ENCODE measurements at places on chromosomes 4 and X.

DNA sequence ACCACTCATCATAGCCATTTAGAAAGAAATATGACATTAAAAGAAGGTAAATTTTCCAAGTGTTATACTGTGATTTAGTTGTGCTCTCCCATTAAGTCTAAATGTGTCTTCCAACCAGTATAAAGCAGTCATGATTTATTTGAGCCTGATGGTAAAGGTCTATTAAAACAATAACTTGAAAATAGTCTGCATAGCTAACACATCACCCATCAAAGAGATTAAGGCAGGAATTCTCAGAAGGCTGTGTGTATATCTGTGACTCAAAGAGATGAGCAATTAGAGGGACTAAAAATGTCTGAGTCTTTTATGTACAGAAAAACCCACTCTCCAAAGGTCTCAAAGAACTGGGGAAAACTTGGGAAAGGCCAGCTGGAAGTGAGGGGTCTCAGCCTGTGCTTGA lies 70.3 kb upstream of the IQCM start:
- no peak overlapping the region for H3K4me3 ChIP-seq
- H3K36me3 ChIP-seq: no peaks in the 10 kb centered on the region
- no peaks in the 10 kb centered on the region for H3K4me1 ChIP-seq
- no peaks in the 10 kb centered on the region for H3K27me3 ChIP-seq

GRCh38 chr4:91838181-91838861 lies 465.4 kb upstream of the GRID2 start:
- H3K4me1 ChIP-seq: no peaks in the 10 kb centered on the region
- no peaks in the 10 kb centered on the region for H3K27me3 ChIP-seq
- no peak overlapping the region for H3K4me3 ChIP-seq
- H3K36me3 ChIP-seq: no peaks in the 10 kb centered on the region

- no peaks in the 10 kb centered on the region for H3K27me3 ChIP-seq
- DNase-seq: no peak
- no peak overlapping the region for H3K27ac ChIP-seq
- H3K4me1 ChIP-seq: peaks cover 10% of the 10 kb centered on the region
- H3K36me3 ChIP-seq: no peaks in the 10 kb centered on the region
These were observed 22.3 kb downstream of the TMEM31 start for GRCh38 chrX:103733017-103733416.

DNA sequence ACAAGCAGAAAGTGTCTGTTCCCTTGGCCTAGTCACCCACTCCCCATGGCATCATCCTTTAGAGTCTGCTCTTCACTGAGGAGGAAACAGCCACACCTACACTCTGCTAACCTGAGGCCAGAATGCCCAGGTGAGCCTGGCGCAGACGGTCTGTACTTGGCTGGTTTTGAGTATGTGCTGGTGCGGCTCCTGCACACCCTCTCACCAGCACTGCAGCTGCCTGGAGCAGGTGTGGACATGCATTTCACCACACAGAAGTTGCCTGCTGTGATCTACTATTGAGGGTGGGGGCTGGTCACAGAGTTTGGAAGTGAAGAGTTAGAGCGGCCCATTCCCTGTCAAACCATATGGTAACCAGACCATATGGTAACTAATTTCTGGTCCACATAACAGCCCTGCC lies 39.5 kb downstream of the KANTR start:
- H3K4me3 ChIP-seq: no peak overlapping the region
- no peaks in the 10 kb centered on the region for H3K27me3 ChIP-seq
- H3K27ac ChIP-seq: no peak overlapping the region
- H3K4me1 ChIP-seq: no peaks in the 10 kb centered on the region
- DNase-seq: no peak
- H3K36me3 ChIP-seq: no peaks in the 10 kb centered on the region

GRCh38 chr4:5465956-5466355 lies 242.4 kb downstream of the EVC2 start:
- DNase-seq: no peak
- H3K4me1 ChIP-seq: no peaks in the 10 kb centered on the region
- H3K36me3 ChIP-seq: no peaks in the 10 kb centered on the region
- H3K27me3 ChIP-seq: no peaks in the 10 kb centered on the region
- H3K27ac ChIP-seq: no peak overlapping the region
- H3K4me3 ChIP-seq: no peak overlapping the region

DNA sequence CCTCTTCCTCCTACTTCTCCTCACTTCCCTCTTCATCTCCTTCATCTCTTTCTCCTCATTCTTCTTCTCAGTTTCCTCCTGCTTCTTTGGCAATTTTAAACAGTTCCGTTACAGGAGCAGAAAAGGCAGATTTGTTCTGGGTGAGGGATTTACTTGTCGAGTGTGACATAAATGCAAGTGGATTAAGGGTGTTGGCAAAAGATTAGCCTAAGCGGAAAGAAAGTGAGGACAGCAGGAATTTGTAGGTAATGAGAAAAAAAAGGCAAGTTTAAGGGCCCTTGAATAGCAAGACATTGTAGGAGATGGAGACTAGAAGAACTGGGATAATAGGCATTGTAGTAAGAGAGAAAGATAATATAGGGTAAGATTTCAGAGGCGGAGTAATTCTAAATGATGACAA lies 841.6 kb downstream of the RAPGEF2 start:
- H3K4me1 ChIP-seq: no peaks in the 10 kb centered on the region
- no peak for DNase-seq
- no peaks in the 10 kb centered on the region for H3K36me3 ChIP-seq
- H3K27me3 ChIP-seq: no peaks in the 10 kb centered on the region
- no peak overlapping the region for H3K27ac ChIP-seq
- no peak overlapping the region for H3K4me3 ChIP-seq

DNA sequence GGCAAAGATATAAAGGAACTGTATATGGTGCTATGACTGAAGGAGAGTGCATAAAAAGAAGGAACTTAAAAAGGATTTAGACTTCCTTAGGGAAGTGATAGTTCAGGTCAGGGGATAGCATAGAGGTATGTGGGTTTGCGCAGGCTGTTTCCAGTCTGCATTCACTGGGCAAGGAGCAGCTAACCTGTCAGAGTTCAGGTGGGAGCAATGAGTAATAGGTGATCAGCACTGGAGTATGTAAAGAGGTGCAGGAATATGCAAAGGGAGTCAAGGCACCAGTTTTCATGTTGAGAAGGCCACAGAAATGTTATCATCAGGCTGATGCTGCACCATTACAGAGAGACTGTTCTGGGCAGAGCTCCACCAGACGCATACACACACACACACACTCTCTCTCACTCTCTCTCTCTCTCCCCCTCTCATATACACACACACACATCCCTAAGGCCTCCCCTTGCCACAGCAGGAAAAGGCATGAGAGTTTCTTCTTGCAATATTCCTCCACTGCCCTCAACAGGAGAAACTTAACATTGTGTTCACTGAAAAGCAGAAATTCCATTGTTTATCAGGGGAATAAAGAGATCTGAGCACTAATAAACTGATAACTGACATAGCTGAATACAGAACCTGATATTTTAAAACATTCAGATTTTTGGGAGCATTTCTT lies 256.4 kb upstream of the GRID2 start:
- H3K4me1 ChIP-seq: no peaks in the 10 kb centered on the region
- H3K27ac ChIP-seq: no peak overlapping the region
- H3K36me3 ChIP-seq: no peaks in the 10 kb centered on the region
- DNase-seq: no peak
- no peaks in the 10 kb centered on the region for H3K27me3 ChIP-seq

DNA sequence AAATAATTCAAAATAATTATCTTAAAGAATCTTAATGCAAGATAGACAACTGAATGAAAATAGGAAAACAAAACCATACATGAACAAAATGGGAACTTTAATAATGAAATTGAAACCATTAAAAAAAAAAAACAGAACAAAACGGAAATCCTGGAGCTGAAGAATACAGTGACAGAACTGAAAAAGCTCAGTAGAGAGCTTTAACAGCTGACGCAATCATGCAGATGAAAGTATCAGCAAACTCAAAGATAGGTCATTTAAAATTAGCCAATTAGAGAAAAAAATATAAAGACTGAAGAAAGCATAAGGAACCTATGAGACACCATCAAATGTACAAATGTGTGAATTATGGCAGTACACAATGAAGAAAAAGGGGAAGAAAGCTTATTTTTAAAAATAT lies 18.8 kb downstream of the SLC25A31 start:
- no peak for DNase-seq
- H3K4me1 ChIP-seq: no peaks in the 10 kb centered on the region
- H3K36me3 ChIP-seq: no peaks in the 10 kb centered on the region
- H3K4me3 ChIP-seq: no peak overlapping the region
- H3K27me3 ChIP-seq: no peaks in the 10 kb centered on the region

DNA sequence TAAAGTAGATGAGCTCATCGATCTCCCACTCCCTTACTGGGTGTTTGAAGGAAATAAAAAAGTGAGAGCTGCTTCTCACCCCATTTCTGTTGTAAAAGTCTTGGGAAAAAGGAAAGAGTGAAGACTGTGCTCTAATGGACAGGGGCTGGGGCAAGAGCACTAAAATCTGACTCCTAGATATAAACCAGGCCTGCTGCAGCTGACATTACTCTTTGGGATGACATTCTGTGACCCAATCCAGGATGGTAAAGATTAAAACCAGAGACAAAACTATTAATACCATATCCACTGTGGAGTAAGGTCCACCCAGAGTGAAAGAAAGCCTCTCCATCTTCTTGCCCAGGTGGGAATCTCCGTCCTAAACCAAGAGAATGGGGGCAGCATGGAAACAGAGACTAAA lies 20.1 kb upstream of the NEUROG2 start:
- H3K4me3 ChIP-seq: no peak overlapping the region
- no peak for DNase-seq
- no peaks in the 10 kb centered on the region for H3K4me1 ChIP-seq

- no peak overlapping the region for H3K27ac ChIP-seq
- no peaks in the 10 kb centered on the region for H3K4me1 ChIP-seq
- H3K27me3 ChIP-seq: no peaks in the 10 kb centered on the region
These were observed 142.5 kb upstream of the MAB21L2 start for GRCh38 chr4:150439451-150439933.

DNA sequence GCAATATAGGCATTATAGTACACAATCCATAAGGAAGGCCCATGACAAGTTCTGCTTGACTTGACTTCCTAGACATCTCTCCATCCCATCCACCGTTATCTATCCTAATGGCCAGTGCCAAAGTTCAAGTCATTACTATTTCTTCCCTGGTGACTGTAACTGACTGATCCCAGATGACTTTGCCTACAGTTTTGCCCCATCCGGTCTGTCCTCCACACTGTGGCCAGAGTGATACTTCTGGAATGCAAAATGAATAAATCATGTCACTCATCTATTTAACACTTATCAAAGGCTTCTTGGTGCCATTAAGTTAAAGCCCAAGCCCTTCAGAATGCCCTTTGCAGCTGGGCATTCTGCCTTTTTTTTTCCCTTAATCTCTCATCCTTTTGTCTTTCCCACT lies 130.8 kb downstream of the PPARGC1A start:
- no peak for DNase-seq
- no peaks in the 10 kb centered on the region for H3K4me1 ChIP-seq
- no peaks in the 10 kb centered on the region for H3K27me3 ChIP-seq
- H3K4me3 ChIP-seq: no peak overlapping the region

GRCh38 chr4:151035328-151035727 lies 20.2 kb upstream of the LRBA start:
- DNase-seq: no peak
- no peak overlapping the region for H3K4me3 ChIP-seq
- H3K27ac ChIP-seq: no peak overlapping the region
- no peaks in the 10 kb centered on the region for H3K36me3 ChIP-seq
- no peaks in the 10 kb centered on the region for H3K27me3 ChIP-seq

GRCh38 chrX:139506333-139506732 lies 24.2 kb upstream of the F9 start:
- H3K27ac ChIP-seq: no peak overlapping the region
- H3K27me3 ChIP-seq: no peaks in the 10 kb centered on the region
- DNase-seq: no peak
- H3K4me1 ChIP-seq: no peaks in the 10 kb centered on the region
- H3K4me3 ChIP-seq: no peak overlapping the region

GRCh38 chr4:118756429-118756828 lies 71.2 kb downstream of the METTL14 start:
- H3K27ac ChIP-seq: peak overlapping the region; percentile 56
- DNase-seq: no peak
- H3K4me3 ChIP-seq: no peak overlapping the region
- no peaks in the 10 kb centered on the region for H3K27me3 ChIP-seq

DNA sequence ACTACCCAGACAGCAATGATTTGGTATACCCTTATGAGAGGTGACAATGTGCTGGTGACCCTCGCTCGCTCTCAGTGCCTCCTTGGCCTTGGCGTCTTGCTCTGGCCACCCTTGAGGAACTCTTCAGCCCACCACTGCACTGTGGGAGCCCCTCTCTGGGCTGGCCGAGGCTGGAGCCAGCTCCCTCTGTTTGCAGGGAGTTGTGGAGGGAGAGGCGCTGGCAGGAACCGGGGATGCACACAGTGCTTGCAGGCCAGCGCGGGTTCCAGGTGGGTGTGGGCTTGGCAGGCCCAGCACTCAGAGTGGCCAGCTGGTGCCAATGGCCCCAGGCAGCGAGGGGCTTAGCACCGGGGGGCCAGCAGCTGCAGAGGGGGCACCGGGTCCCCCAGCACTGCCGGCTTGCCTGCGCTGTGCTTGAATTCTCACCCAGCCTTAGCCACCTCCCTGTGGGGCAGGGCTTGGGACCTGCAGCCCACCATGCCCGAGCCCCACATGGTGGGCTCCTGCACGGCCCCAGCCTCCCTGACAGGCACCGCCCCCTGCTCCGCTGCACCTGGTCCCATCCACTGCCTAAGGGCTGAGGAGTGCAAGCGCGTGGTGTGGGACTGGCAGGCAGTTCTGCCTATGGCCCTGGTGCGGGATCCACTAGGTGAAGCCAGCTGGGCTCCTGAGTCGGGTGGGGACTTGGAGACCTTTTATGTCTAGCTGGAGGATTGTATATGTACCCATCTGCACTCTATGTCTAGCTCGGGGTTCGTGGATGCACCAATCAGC lies 857.0 kb upstream of the IGFBP7 start:
- no peaks in the 10 kb centered on the region for H3K4me1 ChIP-seq
- no peak overlapping the region for H3K4me3 ChIP-seq
- H3K27ac ChIP-seq: no peak overlapping the region
- H3K27me3 ChIP-seq: no peaks in the 10 kb centered on the region
- H3K36me3 ChIP-seq: no peaks in the 10 kb centered on the region

DNA sequence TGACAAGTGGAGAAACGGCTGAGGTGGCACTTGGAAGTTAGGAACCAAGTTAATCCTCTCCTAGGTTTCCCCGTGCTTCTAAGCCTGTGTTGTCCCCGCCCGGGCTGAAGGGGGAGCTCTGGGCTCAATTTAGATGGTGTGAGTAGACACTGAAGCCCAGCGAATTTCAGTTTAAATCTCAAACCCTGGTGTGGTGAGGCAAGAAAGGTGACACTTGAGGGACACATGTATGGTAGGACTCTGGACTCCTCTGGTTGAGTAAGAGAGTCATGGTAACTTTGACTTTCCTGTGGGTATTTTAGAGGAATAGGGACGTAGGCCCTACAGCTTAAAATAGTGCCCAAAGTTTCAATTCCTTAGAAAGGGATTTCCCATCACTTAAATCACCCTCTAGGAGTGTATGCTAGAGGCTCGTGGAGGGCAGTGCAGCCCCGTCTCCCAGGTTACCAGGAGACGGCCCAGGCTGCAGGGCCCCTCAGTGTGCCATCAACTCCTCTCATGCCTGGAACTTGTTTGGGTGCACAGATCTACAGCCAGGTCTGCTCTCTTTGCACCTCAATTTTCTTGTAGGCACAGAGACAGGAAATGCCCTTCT lies 24.0 kb downstream of the HAND2 start:
- peak overlapping the region; percentile 7 for H3K4me3 ChIP-seq
- no peak for DNase-seq
- H3K4me1 ChIP-seq: peaks cover 44% of the 10 kb centered on the region
- H3K27me3 ChIP-seq: peaks cover 2% of the 10 kb centered on the region
- no peak overlapping the region for H3K27ac ChIP-seq
